ENCODE measurements at places on chromosomes 5 and 9.
A peak's percentile ranks its signal among the peaks of the same experiment; 100 is the strongest.

- no peaks in the 10 kb centered on the region for H3K36me3 ChIP-seq
- no peak overlapping the region for H3K4me3 ChIP-seq
- no peak overlapping the region for H3K27ac ChIP-seq
- no peak for DNase-seq
These were observed 75.4 kb downstream of the GRIA1 start for GRCh38 chr5:153565822-153566221.

GRCh38 chr9:81637276-81637675, 52.1 kb downstream of the TLE1 start:
- H3K36me3 ChIP-seq, result no peaks in the 10 kb centered on the region
- no peaks in the 10 kb centered on the region for H3K4me1 ChIP-seq
- no peak overlapping the region for H3K4me3 ChIP-seq
- DNase-seq, result no peak
- no peak overlapping the region for H3K27ac ChIP-seq
- H3K27me3 ChIP-seq, result no peaks in the 10 kb centered on the region

GRCh38 chr5:177425196-177425800, 1.2 kb upstream of the GRK6 start:
- DNase-seq, result no peak
- no peaks in the 10 kb centered on the region for H3K27me3 ChIP-seq
- H3K4me1 ChIP-seq, result peaks cover 41% of the 10 kb centered on the region
- H3K27ac ChIP-seq, result peak overlapping the region; percentile 92
- peak overlapping the region; percentile 59 for H3K4me3 ChIP-seq

DNA sequence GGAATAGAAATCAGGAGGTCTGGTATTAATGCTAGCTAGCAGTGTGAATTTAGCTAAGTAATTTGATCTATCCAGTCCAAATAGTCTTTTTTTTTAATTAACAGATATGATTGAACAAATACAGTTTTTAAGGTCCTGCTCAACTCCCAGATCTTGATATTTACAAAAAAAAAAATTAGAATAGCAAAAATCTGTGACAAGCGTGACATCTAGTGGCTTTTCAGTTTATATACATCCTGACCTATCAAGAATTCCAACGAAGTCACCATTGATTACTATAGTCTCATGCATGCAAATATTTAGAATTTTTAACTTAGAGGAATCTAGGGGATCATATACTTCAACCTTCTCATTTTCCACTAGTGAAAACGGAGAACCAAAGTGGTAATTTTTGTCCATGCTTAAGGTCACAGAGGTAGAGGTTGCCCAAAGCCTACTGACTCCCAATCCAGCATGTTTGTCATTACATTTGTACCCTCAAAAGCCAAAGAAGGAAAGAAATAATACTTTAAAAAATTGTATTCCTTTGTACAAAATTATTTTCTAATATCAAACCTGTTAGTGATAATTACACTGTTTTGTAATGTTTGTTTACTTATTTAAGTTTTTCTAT, 17.6 kb upstream of the TARS1 start:
- no peaks in the 10 kb centered on the region for H3K4me1 ChIP-seq
- no peak overlapping the region for H3K27ac ChIP-seq
- no peaks in the 10 kb centered on the region for H3K27me3 ChIP-seq
- no peak for DNase-seq

DNA sequence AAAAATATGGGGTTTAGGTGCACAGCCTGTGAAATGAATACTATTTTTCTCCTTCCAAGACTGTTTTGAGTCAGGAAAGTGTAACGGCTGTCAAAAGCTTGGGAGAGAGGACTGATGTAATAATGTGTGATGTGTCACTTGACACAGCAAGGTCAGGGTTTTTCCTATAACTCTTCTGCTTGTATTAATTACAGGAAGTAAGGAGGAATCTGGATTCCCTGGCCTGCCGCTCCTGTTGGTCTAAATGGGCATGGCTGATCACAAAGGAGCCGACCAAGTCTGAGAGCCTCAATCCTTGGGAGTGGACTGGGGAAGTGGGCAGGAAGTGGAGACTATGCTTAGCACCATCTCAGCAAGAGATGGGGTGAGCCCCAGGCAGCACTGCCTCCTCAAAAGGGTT, 16.7 kb upstream of the SLC28A3 start:
- H3K36me3 ChIP-seq, result no peaks in the 10 kb centered on the region
- DNase-seq, result no peak
- H3K27me3 ChIP-seq, result no peaks in the 10 kb centered on the region
- H3K4me3 ChIP-seq, result no peak overlapping the region

- H3K27me3 ChIP-seq, result no peaks in the 10 kb centered on the region
- no peaks in the 10 kb centered on the region for H3K4me1 ChIP-seq
- H3K27ac ChIP-seq, result no peak overlapping the region
- no peak for DNase-seq
- H3K4me3 ChIP-seq, result no peak overlapping the region
- no peaks in the 10 kb centered on the region for H3K36me3 ChIP-seq
These were observed 125.1 kb upstream of the SGCD start for GRCh38 chr5:156201788-156202403.

DNA sequence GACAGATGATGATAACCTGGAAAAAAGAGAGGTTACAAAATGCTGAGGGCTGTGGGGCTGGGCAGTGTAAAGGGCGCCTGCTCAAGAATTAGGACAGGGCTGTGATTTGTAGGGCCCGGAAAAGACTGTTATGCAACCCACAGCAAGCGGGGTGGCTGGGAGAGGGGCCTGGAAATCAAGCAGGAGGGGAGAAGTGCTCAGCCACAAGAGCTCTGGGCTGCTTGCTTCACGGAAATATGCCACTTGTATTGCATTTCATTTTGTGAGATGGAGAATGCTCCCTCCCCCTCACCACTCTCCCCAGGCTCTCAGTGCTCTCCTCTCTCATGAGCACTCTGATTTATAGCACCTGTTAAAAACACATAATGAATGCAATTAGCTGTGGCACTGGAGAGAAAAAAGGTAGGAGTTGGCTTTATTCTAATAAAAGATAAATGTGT, 8.4 kb upstream of the HAND1 start:
- H3K27ac ChIP-seq, result no peak overlapping the region
- peak; percentile 32 for DNase-seq
- H3K27me3 ChIP-seq, result peaks cover 30% of the 10 kb centered on the region
- H3K4me3 ChIP-seq, result no peak overlapping the region

GRCh38 chr9:5819174-5819573, 13.7 kb downstream of the ERMP1 start:
- H3K27ac ChIP-seq, result no peak overlapping the region
- H3K27me3 ChIP-seq, result no peaks in the 10 kb centered on the region
- peaks cover 10% of the 10 kb centered on the region for H3K36me3 ChIP-seq
- H3K4me1 ChIP-seq, result no peaks in the 10 kb centered on the region

DNA sequence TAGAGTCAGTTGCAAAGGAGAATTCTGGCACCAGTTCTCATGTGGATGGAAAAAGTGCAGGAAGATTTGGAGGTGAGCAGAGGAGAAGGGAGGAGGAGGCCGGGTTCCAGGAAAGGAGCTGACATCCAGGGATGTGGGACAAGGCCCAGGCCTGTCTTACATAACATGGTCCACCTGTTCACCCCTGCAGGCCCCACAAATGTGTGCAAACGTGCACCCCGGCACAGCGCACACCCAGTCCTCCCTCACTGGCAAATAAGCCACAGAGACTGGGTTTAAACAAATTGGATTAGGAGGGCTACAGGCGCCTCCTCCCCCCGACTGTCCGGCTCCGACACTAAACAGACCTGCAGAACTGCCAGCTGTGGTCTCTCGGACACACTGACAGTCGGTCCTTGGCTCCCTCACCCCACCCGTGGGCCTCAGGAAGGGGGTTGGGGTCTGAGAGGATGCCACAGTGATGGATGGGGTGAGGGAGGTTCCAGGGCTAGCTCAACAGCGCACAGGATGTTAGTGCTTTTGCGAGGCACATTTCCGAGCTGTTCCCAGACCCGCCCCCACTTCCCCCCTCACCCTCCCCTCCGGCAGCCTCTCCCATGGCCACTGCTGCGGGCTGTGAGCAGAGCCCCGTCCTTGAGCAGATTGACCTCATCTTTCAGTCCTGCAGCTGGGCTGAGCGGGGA, 43.4 kb upstream of the IL17B start:
- H3K4me1 ChIP-seq, result peaks cover 64% of the 10 kb centered on the region
- DNase-seq, result no peak
- H3K36me3 ChIP-seq, result peaks cover 27% of the 10 kb centered on the region

DNA sequence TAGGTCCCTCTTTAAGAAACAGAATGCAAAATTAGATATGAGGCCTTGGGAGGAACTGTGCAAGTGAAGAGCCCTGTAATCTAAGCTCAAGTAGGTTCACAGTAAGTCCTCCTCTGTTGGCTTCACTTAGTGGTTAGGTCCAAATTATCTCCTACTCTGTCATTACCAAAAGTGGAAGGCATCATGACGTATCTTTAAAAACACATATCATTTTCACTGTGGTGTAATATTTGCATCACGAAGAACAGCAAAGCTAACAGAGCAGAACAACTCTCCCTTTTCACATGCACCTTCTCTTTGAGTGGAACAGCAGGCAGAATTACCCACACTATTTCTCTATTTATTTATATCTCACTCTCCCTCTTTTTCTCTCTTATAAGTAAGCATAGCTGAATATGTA, 240.5 kb upstream of the CCNH start:
- no peak for DNase-seq
- no peaks in the 10 kb centered on the region for H3K27me3 ChIP-seq
- no peaks in the 10 kb centered on the region for H3K4me1 ChIP-seq

DNA sequence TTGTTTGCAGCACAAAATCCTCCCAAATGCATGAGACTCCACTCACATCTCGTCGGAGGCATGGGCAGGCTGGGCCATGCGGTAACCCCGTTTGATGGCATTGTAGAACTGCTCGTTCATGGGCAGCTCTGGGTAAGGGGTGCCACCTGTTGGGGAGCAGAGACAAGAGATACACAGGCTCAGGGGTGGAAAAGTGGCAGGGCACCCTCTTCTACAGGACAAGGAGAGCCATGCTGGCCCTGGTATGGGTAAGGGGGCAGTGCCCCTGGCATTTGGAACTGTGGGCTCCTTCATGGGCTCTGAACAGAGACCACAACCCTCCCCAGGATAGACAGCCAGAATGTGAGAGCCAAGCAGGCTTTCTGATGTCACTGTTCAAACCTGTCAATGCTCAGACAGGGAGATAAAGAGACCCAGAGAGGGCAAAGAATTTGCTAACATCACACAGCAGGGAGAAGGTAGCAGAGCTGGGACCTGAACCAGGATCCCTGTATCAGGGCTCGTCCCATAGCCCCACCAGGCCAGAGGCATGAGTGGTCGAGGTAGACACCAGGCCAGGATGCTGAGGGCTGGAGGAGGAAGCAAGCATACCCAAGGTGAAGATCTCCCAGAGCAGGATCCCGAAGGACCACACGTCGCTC, 33.2 kb upstream of the CSF1R start:
- no peaks in the 10 kb centered on the region for H3K27me3 ChIP-seq
- H3K36me3 ChIP-seq, result peaks cover 60% of the 10 kb centered on the region
- no peak overlapping the region for H3K27ac ChIP-seq
- H3K4me3 ChIP-seq, result no peak overlapping the region
- no peak for DNase-seq
- no peaks in the 10 kb centered on the region for H3K4me1 ChIP-seq

GRCh38 chr9:76655121-76655541, 109.1 kb upstream of the PCA3 start:
- H3K27me3 ChIP-seq, result no peaks in the 10 kb centered on the region
- H3K27ac ChIP-seq, result no peak overlapping the region
- no peak for DNase-seq
- H3K4me3 ChIP-seq, result no peak overlapping the region
- peaks cover 16% of the 10 kb centered on the region for H3K4me1 ChIP-seq

DNA sequence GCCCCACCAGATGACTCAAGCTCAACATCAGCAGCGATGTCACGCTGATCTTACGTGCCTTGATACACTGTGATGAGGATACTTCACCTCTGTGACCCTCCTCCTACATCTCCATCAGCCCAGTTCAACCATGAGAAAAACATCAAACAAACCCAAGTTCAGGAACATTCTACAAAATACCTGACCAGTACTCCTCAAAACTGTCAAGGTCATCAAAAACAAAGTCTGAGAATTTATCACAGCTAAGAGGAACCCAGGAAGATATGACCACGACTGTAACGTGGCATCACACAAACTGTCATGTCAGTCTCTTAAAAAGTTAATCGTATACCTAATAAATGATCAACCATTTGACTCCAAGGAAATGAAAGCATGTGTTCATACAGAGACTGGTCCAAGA, 90.8 kb downstream of the COL23A1 start:
- H3K27ac ChIP-seq, result no peak overlapping the region
- no peaks in the 10 kb centered on the region for H3K27me3 ChIP-seq

DNA sequence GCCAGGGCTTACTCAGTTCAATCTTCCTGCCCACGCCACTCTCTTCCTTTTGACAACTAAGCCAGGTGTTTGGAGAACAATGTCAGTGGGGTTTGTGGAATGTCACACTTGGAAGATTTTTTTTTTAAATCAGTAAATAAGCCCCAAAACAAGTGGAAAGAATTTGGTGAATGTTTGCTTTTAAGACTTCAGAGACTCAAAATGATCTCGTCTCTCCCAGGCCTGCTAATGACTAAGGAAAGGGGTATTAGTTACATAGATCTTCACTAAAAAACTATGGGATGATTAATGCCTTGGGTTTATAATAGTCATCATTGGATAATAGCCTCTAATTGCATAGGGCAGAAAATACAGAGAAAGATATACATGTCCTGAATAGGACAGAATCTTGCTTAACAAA, 166.4 kb downstream of the DMRT2 start:
- no peak overlapping the region for H3K27ac ChIP-seq
- H3K36me3 ChIP-seq, result no peaks in the 10 kb centered on the region
- H3K4me3 ChIP-seq, result no peak overlapping the region
- no peaks in the 10 kb centered on the region for H3K27me3 ChIP-seq
- H3K4me1 ChIP-seq, result no peaks in the 10 kb centered on the region

DNA sequence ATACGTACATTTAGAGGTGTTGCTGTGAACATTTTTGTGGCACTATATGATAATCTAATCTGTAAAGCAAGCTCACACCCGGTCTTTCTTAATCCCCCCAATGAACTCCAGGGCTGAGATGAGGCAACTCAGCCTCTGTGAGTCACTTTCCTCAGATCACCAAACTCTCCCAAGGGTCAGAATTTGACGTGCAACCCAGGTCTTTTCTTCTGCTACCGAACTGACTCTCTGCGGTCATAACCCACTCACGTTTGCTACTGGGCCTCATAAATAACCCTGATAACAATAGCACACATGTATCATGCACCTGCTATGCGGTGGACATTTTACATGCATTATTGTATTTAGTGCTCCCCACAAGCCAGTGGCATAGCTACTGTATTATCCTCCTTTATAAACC, 153.1 kb downstream of the DROSHA start:
- H3K27ac ChIP-seq, result no peak overlapping the region
- H3K4me1 ChIP-seq, result no peaks in the 10 kb centered on the region
- no peaks in the 10 kb centered on the region for H3K27me3 ChIP-seq
- H3K36me3 ChIP-seq, result no peaks in the 10 kb centered on the region
- H3K4me3 ChIP-seq, result no peak overlapping the region
- no peak for DNase-seq

DNA sequence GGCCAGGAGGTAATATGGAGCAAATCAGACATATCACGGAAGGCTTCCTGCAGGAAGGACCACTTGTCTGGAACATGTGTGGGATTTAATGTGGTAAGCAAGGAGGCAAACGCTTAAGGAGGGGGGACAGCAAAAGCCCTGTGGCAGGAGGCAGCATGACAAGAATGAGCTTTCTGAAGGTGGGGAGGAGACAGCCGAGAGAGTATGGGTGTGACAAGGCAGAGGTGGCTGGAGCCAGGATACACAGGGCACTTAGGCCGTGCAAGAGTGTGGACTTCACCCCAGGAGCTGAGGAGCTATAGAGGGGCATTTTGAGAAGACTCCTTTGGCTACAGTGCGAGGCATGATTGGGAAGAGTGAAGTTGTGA, 14.4 kb upstream of the S1PR3 start:
- no peak overlapping the region for H3K27ac ChIP-seq
- H3K36me3 ChIP-seq, result no peaks in the 10 kb centered on the region
- H3K4me3 ChIP-seq, result no peak overlapping the region
- no peak for DNase-seq
- H3K27me3 ChIP-seq, result no peaks in the 10 kb centered on the region
- no peaks in the 10 kb centered on the region for H3K4me1 ChIP-seq

Data from upper lobe of left lung (tissue), 6 donors.